Thoracic aorta (tissue), 2 donors: ENCODE measurements at places on chromosomes 7 and 10.

GRCh38 chr7:152754075-152754730 is 5.3 kb upstream of the ACTR3B start:
- no peak for DNase-seq

DNA sequence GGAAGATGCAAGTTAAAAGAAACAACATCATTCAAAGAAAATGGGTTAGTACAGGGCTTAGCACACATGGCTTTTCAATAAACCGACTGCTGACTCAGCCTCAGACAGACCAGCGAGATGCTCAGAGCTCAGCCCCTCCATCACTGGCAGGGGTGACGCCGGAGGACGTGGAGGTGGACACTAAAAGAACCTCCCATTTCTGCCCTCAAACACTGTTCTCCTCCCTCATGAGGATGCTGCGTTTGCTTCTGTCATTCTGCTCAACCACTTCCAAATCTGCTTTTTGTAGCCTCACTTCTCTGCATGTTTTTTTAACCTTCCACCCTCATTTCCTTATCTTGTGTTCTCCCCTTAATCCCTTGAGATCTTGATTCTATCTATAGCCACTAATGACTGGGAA is 15.3 kb downstream of the DENND11 start:
- DNase-seq = no peak

DNA sequence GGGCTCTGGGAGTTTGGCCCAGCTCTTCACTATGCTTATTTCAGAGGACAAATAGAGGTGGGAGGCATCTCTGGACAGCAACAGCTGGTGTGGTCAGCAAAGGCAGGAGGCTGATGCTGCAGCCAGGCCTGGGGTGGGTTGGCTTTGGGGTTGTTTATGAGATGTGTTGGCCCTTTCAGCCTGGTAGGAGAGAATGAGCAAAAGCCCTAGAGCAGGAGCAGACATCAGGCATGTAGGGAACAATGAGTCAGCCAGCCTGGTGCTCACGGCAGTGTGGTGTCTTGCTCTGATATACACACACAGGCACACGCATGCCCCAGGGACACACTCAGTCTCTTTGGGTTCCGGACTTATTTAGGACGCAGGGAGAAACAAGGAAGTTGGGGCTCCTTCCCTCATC is 157.1 kb downstream of the PRKCQ start:
- no peak for DNase-seq

DNA sequence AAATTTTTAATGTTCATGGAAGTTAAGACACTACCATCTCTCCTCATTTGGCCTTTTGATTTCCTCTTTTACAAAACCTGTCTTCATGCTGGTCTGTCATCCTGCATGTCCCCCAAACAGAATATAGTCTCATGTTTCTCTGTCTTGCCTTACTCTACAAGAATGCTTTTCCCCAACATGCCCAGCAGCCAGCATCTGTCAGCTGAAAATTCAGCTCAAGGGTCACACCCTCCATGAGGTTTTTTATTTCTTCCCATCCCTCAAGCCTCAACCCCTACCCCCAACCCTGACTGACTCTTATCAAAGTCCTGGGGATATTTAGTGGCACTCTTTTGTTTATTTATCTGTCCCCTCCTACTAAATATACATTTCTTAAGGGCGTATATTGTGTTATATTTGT is 202.0 kb downstream of the ANK3 start:
- no peak for DNase-seq

DNA sequence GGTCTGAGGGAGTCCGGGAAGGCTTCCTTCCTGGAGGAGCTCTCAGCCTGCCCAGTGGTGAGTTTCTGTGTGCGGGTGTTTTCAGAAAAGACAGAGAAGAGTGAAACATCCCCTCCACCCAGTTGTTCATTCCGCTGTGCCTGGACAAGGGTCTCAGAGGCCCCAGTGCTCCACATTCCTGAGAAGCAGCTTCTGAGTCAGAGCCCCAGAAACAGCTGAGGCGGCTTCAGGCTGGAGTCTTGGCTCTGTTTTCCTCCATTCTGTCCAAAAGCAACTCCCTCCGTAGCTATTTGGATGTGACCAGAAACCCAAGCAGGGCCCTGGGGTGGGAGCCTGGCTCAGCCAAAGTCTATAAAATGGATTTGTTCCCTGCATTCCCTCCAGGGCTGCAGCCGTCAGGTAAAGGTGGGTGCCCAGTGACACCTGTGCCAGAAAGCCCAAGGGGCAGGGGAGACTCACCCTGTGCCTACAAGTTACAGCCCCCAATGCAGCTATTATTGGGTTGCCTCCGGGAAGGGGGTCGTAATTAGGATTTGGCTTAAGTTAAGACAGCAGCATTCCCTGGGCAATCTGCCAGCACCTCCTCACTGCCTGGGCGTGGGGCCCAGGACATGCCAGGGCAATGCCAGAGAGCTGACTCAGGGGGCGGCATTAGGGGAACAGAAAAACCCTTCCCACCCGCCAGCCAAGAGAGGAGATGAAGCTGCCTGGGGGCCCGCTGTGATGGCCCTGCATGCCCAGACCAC is 13.1 kb upstream of the CAMK2G start:
- DNase-seq = peak; percentile 87

- no peak for DNase-seq
Observed at GRCh38 chr7:70040970-70041766, 442.9 kb downstream of the AUTS2 start.

- DNase-seq = no peak
Observed at GRCh38 chr10:16640153-16640552, 118.5 kb upstream of the C1QL3 start.

DNA sequence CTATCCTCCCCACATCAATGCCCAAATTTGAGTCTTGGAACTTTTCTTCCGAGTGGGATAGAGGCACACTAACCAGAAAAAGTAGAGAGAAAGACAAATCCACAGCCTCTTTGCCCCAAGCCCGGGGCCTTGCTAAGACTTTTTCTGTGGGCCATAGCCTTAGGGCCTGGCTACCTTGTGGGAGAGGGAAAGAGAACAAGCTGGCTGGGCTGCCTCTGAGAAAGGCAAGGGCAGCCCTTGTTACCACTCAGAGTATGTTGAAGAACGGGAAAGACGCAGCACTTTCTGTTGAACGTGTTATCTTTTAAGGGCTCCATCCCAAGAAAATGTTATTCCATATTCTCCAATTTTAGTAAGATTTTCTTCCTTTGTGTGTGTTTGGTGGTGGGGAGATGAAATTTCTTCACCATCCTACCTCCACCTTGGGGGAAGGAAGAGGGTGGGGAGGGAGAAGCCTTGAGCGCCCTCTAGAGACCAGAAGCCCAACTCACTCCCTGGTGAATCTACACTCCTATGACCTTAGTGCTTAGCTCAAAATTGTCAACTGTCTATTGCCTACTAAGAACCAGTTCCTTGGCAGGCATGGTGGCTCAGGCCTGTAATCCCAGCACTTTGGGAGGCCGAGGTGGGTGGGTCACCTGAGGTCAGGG is 3.9 kb upstream of the NRF1 start:
- DNase-seq = no peak

DNA sequence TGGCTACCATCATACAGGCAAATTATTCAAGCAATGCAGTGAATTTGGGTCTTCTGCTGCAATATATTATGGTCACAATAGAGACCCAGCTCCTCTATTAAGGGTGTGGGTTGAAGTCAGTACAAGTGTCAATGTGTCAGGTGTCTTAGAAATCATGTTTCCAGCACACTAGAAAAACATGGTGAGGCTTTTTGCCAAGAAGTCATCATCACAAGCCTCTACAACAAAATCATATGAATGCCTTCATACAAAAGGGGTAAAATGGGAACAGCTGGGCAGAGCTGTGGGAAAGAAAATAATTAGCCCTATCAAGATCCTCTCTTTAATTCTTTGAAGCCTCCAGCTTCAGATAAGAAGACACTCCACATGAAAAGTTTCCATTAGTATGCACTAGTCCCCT is 37.2 kb downstream of the FAM13C start:
- no peak for DNase-seq
